ENCODE measurements at places on chromosomes 1 and 21. TPM values are rescaled to one million over a fixed set of nuclear protein-coding genes. Genes with fewer than 3 reads are reported as not detected.

HENMT1 gene
- 3.7 TPM for total RNA-seq

- DNase-seq: no peak
Measured at GRCh38 chr1:42221952-42222606, 57.5 kb upstream of the GUCA2A start.

DNA sequence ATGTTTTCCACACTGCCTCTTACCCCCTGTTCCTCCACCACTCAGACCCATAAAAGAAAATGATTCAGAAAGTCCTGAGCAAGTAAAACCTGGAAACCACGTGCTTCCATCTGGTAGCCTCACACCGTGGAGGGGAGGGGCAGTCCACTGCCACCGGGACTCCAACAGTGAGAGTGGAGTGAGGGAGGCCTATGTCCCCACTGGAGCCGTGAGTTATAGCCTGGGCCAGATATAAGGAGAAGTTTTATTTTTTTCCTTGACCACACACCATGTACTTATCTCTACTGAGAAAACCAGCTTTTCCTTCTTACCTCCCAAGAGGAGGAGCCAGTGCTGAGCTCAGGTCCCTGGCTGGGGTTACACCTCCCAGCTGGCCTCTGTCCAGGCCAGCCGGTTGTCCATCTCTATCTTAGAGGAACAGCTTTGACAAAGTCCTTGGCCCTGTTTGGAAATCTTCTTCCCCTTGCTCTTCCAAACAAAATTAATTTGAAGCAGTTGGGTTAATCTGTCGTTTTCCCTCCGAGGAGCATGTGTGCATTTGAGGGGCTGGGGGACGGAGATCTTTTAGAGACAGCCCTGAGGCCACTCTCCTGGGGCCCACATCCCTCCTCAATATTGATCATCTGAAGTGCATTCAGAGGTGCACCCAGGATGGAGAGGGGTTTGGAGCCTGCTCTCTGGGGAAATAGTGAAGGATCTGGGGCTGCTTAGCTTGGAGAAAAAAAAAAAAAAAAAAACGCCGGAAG, 49.1 kb upstream of the SERBP1 start:
- no peak for DNase-seq

DNA sequence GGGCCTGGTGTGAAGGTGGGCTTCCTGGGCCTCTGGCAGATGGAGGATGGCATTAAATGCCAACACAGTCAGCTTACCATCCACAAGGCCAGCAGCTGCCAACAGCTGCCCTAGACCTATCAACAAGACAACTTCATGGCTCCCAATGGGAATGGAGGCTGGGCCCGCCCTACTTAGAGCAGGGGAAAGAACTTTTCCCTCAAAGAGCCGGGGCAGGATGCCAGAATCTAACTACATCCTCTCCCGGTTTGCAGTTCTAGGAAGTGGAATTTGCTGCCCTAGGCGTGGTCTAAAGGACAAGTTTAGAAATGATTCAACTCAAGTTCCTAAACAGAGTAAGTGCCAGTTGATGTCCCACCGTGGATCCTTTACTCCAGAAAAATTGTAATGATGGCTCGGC, 13.1 kb downstream of the ICMT start:
- no peak for DNase-seq
